ENCODE measurements at places on chromosomes 6 and 20.

- no peak for DNase-seq
Measured at GRCh38 chr6:142478117-142478516, 176.3 kb downstream of the ADGRG6 start.

- DNase-seq = no peak
Measured at GRCh38 chr20:23225407-23226060, 125.1 kb upstream of the NXT1 start.

- DNase-seq = no peak
Measured at GRCh38 chr20:63096681-63097335, 90.0 kb upstream of the BHLHE23 start.

GRCh38 chr6:130655586-130655985, 171.6 kb upstream of the SMLR1 start:
- DNase-seq = no peak

- DNase-seq = peak; percentile 62
Measured at GRCh38 chr6:151137542-151137941, 102.2 kb upstream of the AKAP12 start.

DNA sequence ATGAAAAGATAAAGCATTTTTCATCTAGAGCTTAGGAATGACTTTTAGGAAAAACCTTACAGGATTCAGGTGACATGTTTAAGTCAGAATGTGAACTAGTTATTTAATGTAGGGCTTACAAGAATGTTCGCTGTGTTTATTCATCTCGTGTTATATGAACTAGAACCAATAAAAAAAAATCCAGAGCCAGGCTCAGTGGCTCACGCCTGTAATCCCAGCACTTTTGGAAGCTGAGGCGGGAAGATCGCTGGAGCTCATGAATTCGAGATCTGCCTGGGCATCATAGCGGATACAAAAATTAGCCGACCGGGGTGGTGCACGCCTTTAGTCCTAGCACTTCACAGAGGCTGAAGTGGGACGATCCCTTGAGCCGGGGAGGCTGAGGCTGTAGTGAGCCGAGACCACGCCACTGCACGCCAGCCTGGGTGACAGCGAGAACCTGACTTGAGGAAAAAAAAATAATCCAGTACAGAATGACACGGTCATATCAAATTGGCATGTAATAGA, 46.3 kb downstream of the OR2B2 start:
- no peak for DNase-seq

- no peak for DNase-seq
Measured at GRCh38 chr6:164011321-164011720, 596.8 kb downstream of the QKI start.

- no peak for DNase-seq
Measured at GRCh38 chr6:150099546-150099945, 30.6 kb upstream of the ULBP3 start.
